ENCODE measurements at places on chromosomes 2 and 18.
A peak's percentile ranks its signal among the peaks of the same experiment; 100 is the strongest.

DNA sequence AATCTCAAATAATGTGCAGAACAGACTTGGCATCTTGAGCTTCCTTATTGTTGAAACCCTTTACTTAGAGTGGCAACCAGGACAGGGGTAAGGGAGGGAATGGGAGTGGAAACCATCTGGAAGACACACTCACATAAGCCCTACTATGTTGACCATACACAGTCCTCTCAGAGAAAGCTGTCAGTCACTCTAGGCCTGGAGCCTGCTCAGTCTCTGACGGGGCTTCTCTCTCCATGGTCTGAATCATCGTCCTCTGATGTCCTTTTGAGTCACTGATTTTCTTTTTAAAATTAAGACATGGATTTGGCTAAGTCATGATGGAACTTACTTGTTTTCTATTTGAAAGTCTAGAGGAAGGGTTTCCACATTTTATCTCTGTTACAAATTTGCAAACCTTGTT, 74.0 kb downstream of the MYO1B start:
- DNase-seq, result no peak

DNA sequence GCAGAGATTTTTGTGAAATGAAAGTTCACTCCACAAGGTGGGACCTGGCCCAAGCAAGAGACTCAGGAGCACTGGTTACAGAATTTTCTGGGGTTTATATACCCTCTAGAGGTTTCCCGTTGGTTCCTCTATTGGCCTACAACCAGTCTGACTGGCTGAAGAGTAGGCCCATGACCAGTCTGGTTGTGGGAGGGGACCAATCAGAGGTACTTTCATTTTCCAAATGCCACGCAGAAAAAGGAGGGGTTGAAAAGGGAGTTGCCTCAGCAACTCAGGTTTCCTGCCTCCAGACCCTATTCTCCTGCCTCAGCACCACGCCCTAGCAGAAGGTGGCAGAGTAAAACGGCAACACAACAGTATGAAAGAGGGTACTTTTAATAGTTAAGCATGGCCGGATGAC, 98.4 kb downstream of the COLEC12 start:
- no peak for DNase-seq

DNA sequence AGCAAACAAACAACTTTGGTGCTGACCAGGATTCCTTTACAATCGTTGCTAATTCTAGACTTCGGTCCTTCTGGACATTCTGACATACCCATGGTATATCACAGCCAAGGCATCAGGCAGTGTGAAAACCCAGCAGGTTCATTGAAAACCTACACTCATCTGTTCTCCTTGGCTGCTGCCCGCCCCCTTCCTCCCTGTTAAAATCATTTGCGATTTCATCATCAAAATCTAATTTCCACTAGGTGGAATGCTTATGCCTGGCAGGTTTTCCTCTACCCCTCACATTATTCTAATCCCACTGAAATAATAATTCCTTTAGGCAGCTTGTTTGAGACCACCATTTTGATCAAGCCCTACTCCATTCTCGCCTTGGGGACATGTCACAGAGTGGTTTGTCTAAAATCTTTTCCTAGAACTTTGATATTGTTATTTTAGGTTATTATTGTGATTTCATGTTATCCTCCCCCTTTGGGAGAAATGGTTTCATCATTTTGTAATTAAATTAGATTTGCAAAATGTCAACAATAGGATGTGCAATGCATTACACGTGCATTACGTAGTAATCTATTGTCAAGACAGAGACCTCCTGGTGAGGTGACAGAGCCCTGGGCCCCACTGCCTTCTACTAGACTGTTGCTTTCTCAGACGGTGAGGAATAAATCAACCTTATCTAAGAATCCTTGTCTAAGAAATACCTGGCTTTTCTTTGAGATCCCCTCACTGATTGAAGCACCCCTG, 31.0 kb upstream of the ASPRV1 start:
- DNase-seq, result peak; percentile 19

- no peak for DNase-seq
Observed at GRCh38 chr2:219209236-219210195, 2.9 kb downstream of the ZFAND2B start.

DNA sequence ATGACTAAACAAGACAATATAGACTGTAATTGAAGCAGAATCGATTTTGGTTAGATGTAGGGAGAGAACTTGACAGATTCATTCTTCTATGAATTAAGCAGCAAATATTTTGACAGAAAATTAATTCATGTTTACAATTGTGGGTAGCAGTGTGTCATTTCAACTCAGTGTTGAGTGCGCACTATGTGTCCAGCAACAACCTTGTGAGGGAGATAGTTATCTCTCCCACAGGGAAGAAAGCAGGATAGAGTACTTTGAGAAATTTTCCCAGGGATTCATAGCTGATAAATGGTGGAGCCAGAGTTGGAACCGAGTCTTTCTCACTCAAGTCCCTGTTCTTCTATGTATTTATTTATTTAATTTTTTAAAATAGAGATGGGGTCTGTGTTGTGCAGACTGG, 5.2 kb downstream of the MRPL33 start:
- DNase-seq, result no peak

- no peak for DNase-seq
Observed at GRCh38 chr2:102979429-102979828, 217.6 kb downstream of the TMEM182 start.

GRCh38 chr2:240509667-240510512, 47.9 kb downstream of the ANKMY1 start:
- DNase-seq, result no peak

GRCh38 chr2:12730265-12730664, 13.5 kb downstream of the TRIB2 start:
- no peak for DNase-seq

GRCh38 chr18:906416-907114, 1.9 kb downstream of the ADCYAP1 start:
- no peak for DNase-seq

DNA sequence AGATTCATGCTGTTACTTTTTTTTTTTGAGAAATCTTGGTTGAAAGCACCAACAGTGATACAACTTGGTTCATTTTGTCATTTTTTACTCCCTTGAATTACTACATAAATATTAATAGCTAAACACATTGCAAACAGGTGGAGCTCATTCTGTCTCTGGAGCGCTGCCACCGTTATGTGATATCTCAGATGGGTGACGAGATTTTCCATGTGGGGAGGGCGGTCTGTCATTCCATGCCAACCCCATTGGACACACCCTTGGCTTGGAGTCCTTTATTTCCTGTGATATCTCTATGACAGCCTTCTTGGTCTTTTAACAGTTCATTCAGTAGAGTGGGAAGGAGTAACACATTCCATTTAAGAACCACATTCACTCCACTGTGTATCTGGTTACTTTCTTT, 794.8 kb downstream of the SATB2 start:
- DNase-seq, result no peak

DNA sequence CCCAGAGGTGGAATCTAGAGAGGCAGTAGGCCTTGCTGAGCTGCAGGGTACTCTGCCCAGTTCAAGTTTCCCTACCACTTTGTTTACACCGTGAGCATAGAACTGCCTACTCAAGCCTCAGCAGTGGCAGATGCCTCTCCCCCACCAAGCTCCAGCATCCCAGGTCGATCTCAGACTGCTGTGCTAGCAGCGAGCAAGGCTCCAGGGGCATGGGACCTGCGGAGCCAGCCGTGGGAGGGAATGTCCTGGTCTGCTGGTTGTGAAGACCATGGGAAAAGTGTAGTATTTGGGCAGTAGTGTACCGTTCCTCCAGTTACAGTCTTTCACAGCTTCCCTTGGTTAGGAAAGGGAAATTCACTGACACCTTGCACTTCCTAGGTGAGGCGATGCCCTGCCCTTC, 50.6 kb upstream of the FSIP2 start:
- peak; percentile 67 for DNase-seq

- DNase-seq, result no peak
Observed at GRCh38 chr2:191020742-191021381, 6.9 kb upstream of the STAT1 start.

DNA sequence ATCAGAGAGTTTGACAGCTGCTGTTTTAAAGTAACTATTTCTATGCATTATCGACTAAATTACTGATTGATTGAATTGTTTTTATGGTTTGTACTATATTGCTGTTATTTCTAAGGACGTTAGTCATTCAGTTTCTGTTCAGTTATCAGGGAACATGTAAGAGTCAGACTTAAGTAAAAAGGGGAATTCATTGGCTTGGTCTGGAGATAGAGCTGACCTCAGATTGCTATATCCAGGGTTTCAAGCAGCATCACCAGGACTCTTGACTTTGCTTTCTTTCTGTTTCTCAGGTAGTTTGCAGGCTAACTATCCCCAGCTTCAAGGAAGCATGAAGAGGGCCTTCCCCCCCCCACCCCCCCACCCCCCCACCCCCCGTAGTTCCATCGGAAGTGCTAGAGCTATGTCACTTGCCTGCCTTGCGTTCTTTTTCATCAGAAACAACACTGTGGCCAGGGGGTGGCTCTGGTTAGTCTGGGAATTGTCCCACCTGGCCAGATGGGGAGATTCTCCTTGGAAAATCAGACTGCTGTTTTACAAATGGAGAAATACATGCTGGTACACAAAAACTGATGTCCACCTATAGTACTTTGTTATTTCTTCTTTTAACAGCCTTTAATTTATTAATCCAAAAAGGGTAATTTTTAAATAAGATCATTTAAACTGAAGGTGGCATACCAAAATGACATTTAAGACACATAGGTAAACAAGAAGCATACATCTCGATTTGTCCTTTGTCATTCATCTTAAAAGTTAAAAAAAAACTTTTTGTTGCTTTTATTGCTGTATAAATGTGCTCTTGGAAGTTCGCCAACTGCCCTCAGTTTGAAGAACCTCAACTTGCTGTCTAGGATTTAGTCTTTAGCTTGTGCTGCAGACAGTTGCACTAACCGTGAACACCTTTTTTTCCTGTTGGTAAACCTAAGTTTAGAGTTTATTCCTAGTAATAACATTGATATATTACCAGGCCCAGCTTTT, 9.4 kb downstream of the SMAD4 start:
- DNase-seq, result no peak

DNA sequence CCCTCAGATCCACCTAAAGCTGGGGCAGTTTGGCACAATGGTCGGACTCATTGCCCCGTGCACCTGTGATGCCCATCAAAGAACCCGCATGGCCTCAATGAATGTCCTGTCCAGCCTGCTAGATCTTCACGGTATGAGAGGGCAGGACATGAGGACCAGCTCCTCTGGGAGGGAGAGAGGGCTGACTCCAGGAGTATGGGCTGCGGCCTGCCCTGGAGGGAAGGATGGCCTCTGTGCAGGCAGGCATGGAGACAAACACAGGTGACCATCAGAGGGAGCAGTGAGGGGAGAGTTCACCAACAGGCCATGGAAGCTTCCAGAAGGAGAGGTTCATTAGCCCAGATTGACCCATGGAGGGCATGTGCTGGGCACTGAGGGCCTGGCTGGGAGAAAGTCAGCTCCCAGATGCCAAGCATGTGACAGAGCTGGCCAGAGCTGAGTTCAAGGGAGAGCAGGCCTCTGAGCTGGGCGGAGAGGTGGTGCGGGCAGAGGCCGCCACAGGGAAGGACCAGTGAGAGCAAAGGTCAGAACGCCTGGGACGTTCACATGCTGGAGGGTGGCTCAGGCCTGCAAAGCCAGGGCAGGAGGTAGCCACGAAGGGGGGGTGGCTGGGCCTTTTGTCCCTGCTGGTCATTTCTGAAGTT, 36.2 kb downstream of the HJURP start:
- peak; percentile 74 for DNase-seq

GRCh38 chr2:28360058-28360717, 32.5 kb upstream of the FOSL2 start:
- DNase-seq, result no peak

DNA sequence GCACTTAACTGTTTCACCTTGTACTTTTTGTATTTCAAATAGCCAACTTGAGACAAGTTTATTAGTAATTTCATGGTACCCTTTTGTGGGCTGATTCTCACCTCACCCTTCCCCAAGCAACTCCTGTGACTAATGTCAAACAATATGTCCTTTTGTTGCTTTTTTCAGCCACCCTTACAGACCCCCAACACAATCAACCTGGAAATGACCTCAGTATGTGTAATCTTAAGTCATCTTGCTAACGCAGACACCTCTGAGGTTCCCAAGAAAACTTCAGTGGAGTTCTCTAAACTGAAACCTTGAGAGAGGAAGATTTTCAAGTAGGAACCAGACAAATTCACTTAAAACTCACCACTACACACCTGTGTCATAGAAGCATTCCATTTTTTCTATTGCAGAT, 69.5 kb downstream of the KYNU start:
- DNase-seq, result no peak

DNA sequence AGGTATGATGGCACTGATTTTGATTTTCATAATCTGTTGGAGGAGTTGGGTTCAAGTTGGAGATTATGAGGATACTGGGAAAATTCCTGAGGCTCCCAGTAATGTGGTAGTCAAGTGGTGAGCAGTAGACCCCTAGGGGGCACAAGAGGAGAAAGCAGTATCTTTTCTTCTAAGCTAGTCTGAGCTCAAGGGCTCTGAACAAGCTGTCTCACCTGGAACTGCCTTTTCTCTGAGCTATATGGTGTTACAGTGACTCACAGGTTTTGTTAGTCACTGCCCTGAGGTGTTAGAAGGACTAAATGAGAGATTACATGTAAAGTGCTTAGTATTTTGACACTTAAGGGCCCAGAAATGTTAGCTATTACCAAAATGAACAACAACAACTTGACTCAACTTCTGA, 42.2 kb downstream of the CD302 start:
- DNase-seq, result no peak

DNA sequence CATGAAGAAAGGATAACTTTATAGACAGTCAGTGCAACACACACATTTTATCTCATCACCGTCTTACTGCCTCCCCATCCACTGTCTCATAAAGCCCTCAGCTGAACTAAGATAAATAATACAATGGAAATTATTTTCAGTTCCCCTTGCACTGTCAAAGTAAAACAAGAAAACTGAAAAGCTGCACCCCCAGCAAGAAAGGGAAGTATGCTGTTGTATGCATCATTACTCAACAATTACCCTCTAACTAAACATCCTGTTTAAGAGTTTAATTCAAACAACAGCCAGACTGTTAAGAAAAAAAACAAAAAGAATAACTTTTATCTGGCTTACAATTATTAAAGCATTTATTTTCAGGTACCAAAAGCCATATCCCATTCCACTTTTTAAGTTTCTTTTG, 25.0 kb downstream of the MPPE1 start:
- no peak for DNase-seq

DNA sequence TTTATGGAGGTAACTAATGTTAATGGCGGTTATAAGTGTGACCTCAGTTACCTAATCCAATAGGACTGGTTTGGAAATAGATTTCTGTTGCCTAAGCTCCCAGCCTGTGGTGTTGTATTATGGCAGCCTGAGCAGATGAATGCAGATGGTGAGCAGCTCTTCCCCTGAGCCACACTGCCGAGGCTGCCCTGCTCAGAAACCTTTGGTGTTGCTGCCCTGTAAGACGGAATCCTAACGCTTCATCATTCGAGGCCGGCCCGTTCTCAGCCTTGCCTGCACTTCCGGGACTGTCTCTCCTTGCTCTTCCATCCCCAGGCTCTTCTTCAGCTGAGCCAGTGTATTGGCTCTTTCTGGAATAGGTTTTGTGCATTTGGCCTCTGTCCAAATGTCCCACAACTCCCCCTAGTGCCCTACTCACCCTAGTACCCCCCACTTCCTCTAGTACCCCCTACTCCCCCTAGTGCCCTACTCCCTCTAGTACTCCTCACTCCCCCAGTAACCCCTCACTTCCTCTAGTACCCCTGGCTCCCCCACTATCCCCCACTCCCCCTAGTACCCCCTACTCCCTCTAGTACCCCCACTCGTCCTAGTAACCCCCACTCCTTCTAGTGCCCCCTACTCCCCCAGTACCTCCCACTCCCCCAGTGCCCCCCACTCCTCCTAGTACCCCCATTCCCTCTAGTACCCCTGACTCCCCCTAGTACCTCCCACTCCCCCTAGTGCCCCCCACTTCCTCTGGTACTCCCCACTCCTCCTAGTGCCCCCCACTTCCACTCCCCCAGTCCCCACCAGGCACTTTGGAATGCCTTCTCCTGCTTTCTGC, 106.0 kb upstream of the TAF1B start:
- no peak for DNase-seq

Measured in posterior vena cava (tissue), 2 donors.